ENCODE measurements at places on chromosomes 1 and 21.

DNA sequence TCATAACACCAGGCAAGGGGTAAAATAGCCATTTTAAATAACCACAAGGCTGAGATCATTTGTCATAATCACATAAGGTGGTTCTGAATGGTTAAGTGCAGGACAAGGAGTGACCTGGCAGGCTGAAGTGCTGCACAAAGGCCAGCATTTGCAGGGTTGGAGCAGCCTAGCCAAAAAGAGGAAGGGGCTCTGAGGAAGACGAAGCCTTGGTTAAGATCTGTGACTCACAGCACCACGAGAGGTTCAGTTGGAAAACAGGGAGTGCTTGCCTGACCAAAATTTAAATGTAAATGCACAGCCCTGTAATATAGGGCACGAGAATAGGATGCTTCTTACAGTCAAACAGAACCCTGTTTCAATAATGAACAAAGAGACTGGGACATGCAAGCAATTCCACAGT, 12.1 kb downstream of the ATP5PF start:
- DNase-seq: peak; percentile 46

DNA sequence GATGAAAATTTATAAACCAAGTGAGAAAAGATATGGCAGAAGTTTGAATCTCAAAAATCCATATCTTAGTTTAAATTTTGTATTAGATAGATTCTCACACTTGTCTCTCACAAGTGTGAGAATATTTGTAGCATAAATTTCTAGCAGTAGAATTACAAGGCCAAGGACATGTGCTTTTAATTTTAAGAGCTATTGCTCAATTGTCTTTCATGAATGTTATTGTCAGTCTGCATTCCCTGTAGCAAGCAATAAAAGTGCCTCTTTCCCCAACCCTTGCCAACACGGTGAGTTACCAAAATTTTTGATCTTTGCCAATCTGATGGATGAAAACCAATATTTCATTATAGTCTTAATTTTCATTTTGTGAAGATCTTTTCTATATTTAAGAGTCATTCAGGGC, 64.0 kb downstream of the CTH start:
- no peak for DNase-seq

GRCh38 chr1:206734499-206735142, 36.0 kb upstream of the IL19 start:
- DNase-seq: peak; percentile 67

- no peak for DNase-seq
Observed at GRCh38 chr1:978069-978834, 3.6 kb downstream of the PERM1 start.

DNA sequence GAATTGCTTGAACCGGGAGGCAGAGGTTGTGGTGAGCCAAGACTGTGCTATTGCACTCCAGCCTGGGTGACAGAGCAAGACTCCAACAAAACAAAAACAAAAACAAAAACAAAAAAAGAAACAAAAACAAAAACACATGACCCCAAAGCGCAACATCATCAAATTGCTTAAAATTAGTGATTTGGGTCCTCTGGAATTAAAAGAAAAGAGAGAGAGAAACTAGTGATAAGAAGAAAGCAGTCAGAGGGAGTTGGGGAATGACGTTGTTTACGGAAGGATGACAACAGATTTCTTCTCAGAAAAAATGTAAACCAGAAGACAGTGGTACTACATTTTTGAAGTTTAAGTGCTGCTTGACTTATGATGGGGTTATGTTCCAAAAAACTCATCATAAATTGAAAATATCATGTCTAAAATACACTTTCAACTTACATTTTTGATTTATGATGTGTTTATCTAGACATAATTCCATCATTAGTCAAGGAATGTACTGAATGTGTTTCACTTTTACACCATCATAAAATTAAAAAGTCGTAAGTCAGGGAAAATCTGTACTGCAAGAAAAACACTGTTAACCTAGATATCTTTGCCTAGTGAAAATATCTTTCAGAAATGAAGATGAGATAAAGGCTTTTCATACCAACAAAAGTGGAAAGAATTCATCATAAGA, 88.0 kb downstream of the MT1HL1 start:
- no peak for DNase-seq

GRCh38 chr1:89786628-89787214, 34.1 kb upstream of the LRRC8D start:
- DNase-seq: no peak

DNA sequence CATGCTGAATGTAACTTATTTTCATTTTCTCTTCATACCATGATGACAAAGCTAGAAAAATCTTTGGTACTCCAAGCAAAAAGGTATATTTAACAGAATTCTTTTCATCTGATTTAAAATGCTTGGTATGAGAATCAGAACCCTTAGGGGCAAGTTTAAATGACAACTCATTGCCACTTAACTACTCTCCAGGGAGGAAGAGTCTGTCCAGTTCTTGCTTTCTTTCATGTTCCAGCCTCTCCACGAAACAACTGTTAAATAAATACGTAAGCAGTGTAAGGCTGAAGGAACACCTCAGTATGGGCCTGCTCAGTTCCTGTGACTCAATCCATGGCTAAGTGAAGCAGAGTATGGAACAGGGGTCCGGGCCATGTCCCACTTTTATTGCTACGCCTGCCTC, 1.6 kb downstream of the LCE2A start:
- DNase-seq: no peak

- no peak for DNase-seq
Observed at GRCh38 chr21:43676391-43676790, 17.0 kb downstream of the RRP1B start.

DNA sequence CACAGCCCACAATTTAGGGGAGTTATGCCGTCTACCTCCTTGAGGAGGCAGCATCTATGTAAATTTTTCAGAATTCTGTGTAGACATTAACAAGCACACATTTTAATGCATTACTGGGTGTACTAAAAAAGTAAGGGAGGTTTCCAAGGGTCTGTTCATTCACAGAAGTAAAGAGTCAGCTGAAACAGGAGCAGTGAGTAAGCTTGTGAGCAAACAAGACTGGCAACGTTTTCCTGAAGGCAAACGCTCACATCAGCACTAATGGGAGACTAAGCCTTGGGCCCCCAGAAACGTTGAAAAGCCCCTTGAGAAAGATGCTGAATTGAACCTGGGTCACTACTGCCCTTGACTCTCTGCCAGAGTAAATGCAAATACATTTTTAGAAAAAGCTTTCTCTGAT, 25.7 kb downstream of the RPRD2 start:
- no peak for DNase-seq

DNA sequence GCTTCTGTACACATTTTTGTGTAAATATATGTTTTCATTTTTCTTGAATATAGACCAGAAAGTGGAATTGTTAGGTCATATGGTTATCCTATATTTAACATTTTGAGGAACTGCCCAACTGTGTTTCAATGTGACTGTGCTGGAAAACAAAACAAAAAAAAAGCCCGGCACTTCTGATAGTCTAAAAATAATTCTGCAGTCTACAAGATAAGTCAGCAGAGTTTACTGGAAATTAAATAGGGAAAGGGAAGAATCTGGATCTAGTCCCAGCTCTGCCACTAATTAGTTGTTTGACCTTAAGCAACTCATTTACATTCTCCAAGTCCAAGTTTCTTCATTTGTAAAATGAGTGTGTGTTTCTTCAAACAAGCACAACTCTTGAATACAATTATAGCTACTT, 869.1 kb upstream of the B3GALT2 start:
- peak; percentile 28 for DNase-seq

DNA sequence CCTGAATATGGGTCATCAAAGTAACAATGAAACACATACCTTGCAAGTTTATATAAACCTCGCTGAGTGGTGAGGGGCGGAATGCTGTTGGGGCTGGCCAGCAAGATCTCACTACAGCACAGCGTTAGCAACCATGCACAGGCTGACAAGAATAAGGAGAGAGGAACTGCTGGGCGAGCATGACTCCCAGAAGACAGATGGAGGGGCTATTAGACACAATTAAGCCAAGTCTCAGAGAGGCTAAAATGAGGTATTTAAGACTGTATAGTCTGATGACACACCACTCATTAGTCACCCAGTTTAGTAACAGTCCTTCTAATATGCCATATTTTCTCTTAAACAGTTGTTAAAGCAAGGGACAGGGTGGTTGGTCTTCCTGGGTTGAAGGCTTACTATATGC, 340.2 kb upstream of the NR5A2 start:
- DNase-seq: peak; percentile 54

GRCh38 chr1:181595234-181595633, 111.9 kb downstream of the CACNA1E start:
- DNase-seq: no peak

DNA sequence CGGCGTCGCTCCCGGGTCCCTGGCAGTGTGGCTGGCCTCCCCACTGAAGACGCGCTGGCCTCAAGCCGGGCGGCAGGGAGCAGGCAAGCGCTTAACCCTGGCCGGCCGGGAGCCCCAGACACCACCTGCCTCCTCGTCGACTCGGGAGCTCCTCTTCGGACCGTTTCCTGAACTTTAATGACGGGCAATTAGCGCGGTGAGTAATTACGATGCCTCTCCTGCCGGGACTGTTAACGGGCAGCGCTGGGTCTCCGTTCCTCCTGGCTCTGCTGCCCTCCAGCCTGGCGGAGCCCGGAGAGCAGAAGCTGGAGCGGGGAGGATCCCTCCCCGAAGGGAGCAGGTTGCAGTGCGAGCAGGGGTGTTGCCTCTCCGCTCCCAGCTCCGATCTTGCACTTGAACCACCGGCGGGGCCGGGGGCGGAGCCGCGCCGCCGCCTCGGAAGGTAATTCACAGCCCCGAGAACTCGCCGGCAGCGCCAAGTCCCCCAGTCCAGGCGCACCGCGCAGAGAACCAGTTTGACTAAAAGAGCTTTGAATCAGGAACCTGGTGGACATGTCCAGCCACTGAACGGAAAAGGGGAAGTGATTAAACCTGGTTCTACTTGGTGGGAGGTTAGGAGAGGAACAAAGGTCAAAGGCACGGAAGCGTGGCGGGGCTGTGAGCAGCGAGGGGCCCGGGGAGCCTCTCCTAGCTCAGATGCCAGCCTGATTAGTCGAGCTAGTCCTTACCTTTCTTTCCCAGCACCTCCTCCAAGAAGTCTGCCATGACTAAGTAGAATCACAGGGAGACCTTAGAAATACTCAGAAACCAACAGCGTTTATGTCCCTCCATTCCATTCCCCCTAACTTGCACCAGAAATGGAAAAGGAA, 18.3 kb upstream of the PLEKHA6 start:
- peak; percentile 55 for DNase-seq

GRCh38 chr1:206472454-206472853, 2.2 kb downstream of the IKBKE start:
- DNase-seq: peak; percentile 96

DNA sequence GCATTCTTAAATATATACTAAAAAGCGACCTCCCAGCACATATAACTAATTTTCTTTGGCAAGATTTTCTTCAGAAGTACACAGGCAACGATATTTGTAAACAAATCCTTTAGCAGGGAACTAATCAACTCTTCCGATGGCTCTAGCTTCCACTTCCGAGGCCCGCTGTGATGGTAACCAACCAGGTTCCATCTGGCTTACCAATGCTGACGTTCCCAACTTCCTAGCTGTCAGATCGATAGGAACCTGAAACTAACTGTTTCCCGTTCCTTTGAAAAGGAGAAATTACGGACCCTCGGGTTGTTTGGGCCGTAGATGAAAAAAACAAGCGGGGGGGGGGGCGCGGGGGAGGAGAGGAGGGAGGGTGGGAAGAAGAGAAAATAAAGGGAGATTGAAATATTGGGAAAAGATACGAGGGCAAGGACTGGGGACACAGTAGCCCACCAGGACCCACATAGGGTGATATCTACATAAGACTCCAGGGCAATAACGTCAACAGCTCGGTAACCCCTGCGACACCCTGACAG, 513 bp downstream of the GTF2B start:
- DNase-seq: peak; percentile 74

GRCh38 chr1:243254233-243254926, 701 bp downstream of the CEP170 start:
- peak; percentile 87 for DNase-seq

GRCh38 chr21:39562791-39563770, 49.7 kb upstream of the B3GALT5 start:
- DNase-seq: no peak

DNA sequence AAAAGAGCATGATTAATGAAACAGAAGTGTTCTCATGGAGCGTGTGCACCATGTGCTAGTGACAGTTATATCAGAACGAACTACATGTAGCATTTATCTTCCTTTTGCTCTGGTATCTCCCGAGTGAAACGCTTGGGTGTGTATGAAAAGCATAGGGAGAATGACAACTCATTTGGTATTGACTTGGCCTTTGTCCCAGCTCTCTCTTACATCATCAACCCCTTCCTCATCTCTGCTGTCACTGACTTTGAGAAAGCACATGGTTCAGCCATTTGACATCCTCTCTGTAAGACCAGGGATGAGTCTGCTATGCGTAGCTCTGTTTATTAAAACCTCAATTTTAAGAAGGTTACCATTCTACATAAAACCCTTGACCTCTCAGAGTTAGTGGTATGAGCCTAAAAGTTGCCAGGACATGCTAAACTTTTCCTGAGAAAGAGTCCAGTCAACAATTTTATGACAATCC, 201.0 kb downstream of the NRIP1 start:
- DNase-seq: peak; percentile 78

DNA sequence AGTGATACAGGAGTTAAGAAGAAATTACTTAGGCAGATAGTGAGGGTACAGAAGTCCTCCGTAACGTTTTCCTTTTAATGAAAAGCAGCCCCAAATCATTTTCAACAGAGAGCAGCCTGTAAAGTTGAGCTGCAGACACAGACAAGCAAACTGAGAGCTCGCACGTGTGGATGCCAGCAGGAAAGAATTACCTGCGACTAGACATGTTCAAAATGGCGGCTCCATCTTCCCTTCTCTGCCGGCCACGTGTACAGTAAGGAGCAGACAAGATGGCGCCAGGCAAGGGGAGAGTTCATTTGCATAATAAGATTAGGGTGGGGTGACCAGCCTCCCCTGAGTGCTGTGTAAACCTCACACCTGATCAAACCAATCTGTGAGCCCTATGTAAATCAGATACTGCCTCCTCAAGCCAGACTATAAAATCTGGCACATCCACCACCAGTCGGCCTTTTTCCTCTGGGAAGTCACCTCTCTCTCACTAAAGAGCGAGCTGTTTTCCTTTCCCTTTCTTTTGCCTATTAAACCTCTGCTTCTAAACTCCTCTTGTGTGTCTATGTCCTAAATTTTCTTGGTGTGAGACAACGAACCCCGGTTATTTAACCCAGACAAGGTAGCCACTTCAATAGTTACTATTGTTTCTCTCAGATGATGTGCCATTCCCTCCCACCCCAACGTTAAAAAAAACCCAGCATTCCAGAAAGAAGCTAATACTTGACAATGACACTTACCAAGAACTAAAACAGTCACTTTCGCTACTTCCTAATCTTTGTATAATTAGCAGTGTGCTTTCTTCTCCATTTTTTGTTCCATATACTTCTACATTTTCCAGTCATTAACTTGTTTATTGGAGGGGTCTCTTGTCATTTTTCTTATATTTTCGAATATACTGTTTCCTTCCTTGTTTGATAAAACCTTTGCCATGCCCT, 27.4 kb downstream of the DUSP10 start:
- no peak for DNase-seq
